ENCODE measurements at places on chromosomes 7 and 10.

DNA sequence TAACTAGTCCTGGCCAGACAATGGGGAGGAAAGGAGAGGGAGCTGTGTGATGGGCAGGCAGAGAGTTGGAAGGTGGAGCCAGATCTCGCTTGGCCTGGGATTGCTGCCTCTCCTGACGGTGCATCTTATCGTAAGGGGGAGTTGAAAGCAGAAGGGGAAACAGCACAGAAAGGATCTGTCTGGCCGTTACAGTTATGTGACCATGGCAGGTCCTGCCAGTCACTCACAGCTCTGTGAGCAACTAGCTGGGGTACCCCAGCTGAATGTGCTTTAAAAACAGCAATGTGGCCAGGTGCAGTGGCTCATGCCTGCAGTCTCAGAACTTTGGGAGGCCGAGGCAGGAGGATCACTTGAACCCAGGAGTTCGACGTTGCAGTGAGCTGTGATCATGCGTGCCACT is 8.1 kb downstream of the BLVRA start:
- DNase-seq: no peak

DNA sequence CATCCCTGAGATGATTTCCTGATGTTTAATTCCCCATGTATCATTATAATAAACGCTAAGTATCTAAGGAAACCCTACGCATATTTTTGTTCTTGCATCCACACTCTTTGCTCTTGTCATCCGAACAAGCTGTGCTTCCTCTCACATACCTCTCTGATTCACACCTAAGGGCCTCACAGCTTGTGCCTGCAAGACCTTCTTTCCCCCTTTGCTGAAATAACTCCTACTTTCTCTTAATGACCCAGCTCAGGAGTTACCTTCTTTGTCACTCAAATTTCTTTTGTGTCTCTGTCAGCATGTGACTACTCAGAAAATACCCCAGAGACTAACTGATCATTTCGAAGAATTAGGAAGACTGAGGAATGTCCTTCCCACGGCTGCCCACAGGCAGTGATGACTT is 209.3 kb upstream of the IMMP2L start:
- DNase-seq: no peak

- DNase-seq: no peak
These were observed 199.6 kb upstream of the SEMA3A start for GRCh38 chr7:84394219-84394618.

DNA sequence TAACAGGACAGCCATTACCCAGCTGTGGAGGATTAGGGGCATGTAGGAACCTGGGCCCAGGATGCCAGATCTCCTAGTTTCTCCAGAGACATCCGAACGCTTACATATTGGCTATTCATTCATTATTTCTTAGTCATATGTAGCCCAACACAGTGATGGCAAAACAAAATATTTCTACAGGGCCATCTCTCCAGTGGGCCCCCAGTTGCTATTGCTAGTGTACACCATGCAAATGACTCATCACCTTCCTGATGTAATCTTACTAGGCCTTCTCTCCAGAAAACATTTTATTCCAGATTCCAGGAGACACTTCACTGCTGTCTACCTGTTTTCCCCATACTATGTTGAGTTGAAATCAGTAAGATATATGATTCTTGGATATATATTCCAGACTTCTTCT is 201.7 kb downstream of the PLXDC2 start:
- DNase-seq: no peak

- DNase-seq: peak; percentile 47
These were observed 15.9 kb downstream of the SKIDA1 start for GRCh38 chr10:21509341-21510240.

GRCh38 chr10:70337201-70337651 is 45.2 kb downstream of the LRRC20 start:
- no peak for DNase-seq

- no peak for DNase-seq
These were observed 21.3 kb upstream of the KPNA7 start for GRCh38 chr7:99229234-99229633.

DNA sequence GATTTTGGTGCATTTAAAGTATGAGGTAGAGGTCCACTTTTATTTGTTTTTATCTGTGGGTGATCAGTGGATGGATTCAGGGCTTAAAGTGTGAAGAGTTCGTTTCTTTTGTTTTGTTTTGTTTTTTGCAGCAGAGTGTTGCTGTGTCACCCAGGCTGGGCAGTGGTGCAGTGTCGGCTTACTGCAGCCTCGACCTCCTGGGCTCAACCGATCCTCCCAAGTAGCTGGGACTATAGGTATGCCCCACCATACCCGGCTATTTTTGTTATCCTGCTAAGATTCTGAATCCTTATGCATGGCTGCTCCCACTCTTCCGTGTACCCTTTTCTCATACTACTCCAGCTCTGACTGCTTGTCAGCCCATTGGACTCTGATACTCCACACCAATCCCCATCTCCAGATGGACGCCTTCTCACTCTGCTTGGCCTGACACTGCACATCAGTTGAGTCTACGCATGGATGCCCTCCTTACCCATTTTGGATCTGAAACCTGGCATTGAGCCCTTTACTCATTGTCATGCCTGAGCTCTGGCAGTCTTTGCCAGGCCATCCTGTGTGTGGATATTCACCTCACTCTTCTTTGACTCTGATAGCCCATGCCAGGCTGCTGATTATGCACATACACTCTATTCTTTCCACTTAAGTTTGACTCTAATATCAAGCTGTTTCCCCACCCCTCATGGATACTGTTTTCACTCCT is 119.5 kb downstream of the CCSER2 start:
- no peak for DNase-seq

DNA sequence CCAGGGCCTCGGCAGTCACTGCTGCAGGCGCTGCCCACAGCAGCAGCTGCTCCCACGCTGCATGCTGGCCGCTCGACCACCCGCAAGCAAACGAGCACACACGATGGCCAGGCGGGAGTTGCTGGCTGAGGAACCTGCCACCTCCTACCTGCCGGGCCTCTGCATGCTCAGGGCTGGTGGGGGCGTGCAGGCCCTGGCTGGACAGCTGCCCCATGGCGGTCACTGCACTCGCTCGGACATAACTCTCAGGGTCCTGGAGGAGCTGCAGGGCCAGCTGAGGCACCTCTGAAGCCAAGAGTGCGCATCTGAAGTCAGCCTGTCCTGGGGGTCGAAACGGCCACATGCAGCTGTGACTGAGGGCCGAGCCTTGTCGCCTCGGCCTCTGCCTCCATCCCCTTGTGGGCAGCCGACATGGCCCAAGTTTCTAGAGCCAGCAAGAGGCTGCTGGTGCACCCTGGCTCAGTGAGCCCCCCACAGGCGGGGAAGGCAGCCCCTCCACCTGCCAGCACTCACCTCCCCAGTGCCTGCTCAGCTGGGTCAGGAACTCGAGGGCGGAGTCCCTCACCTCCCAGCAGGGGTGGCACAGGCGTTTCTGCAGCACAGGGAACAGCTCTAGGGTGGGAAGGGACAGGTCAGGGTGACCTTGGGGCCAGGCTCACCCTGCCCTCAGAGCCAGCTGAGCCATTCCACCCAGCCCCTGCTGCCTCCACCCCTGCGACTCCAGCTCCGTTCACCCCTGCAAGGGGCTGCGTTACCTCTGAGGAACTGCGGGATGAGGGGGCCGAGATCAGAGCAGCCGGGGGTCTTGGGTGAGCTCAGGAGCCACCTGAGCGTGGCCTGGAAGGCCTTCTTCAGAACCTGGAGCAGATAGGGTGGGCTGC is 16.1 kb downstream of the BRAT1 start:
- DNase-seq: peak; percentile 30

GRCh38 chr10:4892681-4893080 is 66.7 kb downstream of the AKR1E2 start:
- no peak for DNase-seq

DNA sequence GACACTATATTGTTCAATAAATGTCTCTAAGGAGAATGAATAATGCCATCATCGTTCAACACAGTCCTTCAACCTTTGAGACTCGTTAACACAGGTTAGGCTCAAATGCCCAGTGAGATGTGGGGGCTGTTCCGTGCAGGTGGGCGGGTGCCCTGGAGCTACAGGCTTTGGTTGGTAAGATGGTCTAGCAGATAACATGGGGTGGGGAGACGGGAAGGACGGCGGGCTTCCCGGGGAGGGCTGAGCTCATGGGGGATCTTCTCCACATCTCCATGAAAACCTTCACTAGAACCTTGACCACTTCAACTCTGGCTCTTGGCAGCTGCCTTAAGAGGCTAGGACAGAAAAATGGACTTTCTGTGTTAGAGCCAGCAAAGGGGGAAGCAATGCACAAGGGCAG is 134.1 kb upstream of the TCERG1L start:
- no peak for DNase-seq

DNA sequence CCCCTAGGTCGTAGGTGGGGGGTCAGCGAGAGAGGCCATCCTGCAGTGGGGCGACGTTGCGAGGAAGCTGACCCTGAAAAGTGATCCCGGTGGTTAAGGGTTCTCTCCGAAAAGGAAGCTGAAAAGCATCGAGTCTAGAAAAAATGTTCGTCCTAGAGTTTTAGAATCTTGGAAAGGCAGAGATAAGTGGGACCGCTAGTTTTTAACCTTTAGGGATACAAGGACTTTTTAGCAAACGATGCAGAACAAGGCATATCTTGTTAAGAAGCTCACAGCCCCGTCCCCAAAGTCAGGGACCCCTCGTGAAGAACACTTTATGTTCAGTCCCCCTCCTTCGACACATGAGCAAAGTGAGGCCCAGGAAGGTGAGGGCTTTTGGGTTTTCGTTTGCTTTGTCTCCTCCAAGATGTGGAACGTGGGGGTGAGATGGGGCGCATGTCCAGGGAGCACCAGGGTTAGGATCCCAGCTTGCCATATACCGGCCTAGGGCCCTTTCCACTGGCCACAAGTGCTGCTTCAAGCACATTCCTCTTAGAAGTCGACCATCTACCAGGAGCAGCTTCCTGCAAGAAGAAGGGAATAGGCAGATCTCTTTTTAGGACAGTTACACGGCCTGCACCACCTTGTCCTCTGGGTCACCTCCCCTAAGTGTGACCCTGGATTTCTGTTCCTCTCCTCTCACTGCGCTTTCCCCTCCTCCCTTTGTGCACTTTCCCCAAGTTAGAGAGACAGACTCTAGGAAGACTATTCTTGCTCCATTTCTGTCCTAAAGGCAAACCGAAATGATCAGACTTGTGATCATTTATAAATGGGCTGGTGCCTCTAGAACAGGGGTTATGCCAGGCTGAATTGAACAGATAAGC is 969 bp downstream of the SLC35G1 start:
- no peak for DNase-seq

GRCh38 chr7:69430384-69431021 is 167.8 kb upstream of the AUTS2 start:
- peak; percentile 77 for DNase-seq

DNA sequence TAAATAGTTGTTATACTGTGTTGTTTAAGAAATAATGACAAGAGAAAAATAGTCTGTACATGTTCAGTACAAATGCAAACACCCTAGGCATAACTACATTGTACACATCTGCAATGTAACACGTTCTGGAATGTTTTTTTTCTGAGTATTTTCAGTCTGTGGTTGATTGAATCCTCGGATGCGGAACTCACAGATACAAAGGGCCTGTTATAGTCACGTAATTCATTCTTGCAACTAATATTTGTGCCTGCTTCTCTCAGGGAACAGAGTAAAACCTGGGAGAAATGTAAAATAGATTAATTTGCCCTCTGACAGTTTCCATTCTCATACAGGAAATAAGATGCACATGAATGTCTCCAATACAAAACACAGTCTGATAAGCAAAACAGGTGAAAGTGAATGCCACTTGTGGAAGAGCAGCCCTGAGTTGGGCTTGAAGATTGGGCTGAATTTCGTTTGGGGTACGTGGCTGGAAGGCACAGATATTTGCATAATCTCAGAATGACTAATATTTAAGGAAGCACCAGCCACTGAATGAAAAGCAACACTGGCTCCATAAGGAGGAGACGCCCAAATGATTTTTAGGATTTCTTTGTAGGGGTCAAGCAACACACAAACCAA is 19.1 kb downstream of the DENND2A start:
- no peak for DNase-seq

DNA sequence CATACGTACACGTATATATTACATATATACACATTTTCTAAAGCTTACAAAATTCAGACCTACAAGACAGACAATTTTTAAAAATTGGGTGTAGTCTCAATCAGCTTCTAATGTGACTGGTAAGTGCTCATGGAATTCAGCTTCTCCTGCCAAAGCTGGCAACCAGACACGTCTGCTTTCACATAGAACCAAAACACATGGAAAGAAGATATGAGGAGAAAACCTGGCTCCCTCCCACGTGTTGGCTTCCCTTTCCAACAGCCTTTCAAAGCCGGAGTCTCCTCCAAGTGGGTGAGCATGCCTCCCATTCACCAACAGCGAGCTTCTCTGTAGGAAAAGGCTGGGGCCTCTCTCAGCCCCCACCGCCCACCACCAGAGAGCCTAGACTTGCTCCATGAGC is 33.4 kb downstream of the CDCA7L start:
- DNase-seq: peak; percentile 70

GRCh38 chr7:91310830-91311460 is 46.7 kb downstream of the FZD1 start:
- DNase-seq: peak; percentile 41

DNA sequence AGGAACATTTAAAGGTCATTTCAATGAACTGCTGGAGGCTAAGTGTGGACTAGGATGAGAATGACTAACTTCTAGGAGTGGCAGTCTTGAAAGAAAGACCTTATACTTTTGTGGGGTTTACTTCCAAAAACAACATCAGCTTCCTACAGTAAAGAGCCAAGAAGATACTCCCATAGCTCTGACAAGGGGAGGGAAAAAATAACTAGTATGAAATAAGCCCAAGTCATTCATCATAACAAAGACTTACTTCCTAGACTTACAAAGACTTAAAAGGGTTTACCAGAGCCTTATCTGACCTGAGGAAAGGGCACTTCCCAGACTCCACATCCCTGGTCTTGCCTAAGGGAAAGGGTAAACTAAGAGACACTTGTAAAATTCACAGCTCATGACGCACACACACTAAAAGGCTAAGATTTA is 31.7 kb downstream of the ARHGAP12 start:
- no peak for DNase-seq

- no peak for DNase-seq
These were observed 73.9 kb upstream of the TNRC18 start for GRCh38 chr7:5497295-5498103.

- DNase-seq: no peak
These were observed 84.1 kb downstream of the THSD7A start for GRCh38 chr7:11747715-11748485.

DNA sequence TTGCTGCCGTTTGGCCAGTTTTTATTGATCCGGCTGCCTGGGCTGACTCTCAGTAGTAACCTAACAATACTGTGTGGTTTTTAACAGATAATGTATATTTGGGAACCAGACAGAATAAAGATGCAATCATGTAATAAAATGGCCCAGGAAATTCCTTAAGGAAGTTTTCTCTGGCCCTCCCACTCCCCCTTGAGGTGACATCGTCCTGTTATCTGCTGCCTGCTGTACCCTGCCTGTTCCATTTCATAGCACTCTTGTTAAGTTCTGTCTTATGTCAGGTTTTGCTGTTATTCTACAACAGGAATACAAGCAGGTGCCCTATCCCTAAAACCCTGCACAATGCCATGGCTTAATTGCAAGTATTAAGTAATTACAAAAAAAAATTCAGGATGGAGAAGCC is 12.5 kb downstream of the ITGB8 start:
- DNase-seq: no peak

- no peak for DNase-seq
These were observed 775 bp upstream of the ABHD11 start for GRCh38 chr7:73739387-73739767.
